CD4-positive, alpha-beta T cell treated with Interleukin-1 beta for 1 hour (primary cell): ENCODE measurements at places on chromosomes 1 and 21.

DNA sequence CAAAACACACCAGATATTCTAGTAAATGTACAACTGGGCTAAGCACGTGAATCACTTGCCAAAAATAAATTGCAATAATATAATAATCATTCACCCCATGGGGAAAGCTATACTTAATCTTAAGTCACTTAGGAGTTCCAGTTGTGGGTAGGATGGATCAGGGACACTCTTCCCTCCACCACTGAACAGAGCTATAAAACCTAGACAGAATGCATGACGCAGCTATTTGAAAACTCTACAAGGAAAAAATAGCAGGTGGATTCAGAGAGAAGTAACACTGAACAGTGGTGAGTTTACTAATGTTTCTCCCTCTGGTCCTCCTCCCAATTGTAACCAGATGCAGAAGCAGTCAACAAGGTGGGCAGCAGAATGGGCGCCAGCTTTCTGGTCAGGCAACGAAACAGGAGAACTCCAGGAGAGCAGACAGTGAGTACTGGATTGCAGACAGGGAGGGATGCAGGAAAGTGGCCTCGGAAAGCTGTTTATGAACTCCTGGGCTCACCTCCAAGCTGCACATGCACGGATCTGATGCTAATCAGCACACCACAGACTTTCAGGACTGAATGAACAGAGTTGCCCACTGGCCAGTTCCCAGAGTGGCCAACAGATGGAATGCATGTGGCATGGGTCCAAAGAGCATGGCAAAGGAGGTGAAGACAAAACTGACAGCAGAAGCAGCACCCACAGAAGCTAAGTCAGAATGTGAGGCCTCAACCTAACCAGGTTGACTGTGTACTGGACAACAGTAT is 41.4 kb downstream of the TARBP1 start:
- no peak for DNase-seq

DNA sequence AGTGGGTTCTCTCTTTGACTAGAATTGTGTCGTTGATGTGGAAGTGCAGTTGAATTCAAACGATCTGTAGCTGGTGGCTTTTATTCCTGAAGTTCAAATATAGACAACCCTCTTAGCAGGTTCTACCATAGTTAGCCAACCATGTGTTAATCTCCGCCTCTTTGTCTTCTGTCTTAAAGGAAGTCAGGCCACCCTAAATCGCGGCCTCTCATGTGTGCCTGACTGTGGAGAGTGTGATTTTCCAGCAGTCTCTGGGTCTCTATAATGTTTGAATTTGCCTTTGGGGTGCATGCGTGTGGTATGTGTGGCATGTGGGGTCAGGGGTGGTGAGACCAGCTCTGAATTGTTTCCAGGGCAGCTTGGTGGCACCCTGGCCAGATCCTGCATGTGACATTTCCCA is 244.9 kb downstream of the DISC1 start:
- DNase-seq = no peak

GRCh38 chr1:152954436-152954835 is 7.4 kb downstream of the SPRR5 start:
- no peak for DNase-seq

DNA sequence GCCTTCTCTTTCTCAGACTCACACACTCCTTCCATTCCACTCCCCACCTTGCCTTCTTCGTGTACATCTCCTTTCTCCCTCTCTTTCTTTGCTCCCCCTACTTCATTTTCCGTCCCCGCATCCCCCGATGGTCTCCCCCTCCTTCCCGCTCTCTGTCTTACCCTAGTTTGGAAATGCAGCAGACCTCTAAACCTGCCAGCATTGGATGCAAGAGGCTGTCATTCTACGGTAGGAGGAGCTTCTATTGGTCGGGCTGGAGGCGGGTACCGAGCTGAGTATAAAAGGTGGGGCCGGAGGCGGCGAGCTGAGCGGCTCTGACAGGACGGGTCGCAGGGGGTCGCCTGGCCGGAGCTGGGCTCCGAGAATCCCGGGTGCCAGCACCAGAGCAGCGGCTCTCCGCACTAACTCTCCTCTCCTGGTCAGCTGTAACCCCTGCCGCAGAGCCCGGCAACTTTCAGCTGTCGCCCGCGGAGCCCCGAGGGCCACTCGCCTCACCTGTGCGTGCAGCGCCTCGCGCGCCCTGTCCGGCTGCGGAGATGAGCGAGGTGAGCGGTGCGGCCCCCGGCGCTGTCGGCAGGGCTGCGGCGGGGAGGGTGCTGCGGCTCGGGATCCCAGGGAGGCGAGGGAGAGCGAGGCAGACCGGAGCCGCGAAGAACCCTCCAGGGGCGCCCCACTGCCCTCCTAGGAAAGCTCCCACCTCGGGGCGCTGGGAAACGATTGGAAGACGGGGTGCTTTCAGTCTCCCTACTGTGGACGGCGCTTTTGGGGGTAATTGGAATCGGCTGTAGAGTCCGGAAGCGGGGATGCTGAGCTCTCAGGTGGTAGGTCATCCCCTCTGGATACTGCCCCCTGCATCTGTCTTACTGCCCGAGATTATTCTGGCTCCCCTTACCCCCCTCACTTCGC is at the start of gene PCP4L1:
TSS of gene PCP4L1 (plus strand) at position 307 of the 906 bp plus-strand sequence. CDS start at position 537, 230 bp downstream.
- DNase-seq = peak; percentile 27
